ENCODE measurements at places on chromosomes 12 and 14.

DNA sequence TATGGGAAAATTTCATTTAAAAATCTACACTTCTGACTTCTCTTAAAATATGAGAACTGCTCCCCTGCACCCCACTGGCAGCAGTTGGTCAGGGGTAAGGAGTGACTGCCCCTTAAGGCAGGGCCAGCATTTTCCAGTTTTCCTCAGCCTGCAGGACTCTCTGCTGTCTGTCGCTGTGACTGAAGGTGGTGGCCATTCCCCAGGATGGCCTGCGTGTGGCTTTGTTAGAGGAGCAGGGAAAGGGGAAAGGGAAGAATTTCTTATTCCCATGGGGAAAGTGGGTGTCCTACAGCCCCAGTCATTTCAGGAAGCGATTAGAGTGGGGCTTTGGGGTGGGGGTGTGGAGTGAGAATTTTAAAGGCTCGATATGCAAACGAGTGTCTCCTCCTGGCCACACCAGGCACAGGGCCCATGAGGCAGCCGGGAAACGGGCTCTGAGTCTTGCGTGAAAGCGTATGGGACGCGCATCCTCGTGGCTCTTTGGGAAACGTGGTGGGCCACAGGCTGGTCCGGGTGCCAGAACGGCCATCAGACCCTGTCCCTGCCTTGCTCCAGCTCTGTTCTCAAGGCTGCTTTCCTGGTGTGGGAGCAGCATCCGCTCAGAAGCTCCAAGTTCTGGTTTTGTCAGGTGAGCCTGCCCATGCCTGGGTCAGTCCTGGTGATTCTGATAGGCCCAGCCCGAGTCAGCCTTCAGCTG lies 23.5 kb downstream of the ADGRD1 start:
- no peak for DNase-seq

DNA sequence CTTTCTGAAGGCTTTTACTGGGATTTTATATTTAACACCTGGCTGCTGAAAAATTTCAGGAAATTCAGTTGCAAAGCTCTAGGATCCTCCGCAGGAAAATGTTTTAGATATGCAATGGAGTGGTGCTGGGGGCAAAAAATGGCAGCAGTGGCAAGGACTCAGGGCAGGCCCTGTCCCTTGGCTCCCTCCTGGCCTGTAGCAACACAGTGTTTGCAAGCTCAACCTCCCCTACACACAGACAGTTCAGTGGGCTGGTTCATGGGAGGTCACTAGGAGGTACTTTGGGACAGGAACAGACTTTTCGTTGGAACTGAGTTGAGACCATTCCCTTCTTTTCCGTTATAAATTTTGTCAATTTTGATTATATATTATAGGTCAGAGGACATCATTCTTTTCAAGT lies 270.4 kb downstream of the ADAMTS20 start:
- DNase-seq, result no peak

DNA sequence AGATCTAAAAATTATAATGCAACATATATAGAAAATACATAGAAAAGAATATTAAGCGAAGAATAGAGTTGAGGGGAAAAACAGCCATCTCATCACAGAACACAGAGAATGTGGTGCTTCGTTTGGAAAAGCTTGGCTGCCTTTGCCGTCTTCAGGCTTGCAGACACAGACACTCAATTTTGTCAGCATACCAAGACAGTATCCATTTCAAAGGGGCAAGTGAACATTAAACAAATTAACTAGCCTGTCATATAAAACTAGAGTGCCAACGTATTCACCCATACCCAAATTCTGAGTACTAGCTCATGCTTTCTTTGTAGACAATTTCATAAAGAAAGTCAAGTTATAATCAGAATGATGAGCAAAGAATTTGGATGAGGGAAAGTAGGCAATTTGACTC lies 40.5 kb downstream of the DMAC2L start:
- no peak for DNase-seq

GRCh38 chr12:102344691-102345090 lies 135.7 kb downstream of the IGF1 start:
- DNase-seq, result no peak

GRCh38 chr12:20631711-20632110 lies 63.4 kb upstream of the SLCO1C1 start:
- no peak for DNase-seq

All from stimulated activated naive CD4-positive, alpha-beta T cell (primary cell).